ENCODE measurements at places on chromosomes 7 and 10.

- DNase-seq: no peak
These were observed 409.2 kb upstream of the ZMIZ1 start for GRCh38 chr10:78659598-78659967.

- no peak for DNase-seq
These were observed 159.5 kb downstream of the PRKAG2 start for GRCh38 chr7:151717415-151717814.

DNA sequence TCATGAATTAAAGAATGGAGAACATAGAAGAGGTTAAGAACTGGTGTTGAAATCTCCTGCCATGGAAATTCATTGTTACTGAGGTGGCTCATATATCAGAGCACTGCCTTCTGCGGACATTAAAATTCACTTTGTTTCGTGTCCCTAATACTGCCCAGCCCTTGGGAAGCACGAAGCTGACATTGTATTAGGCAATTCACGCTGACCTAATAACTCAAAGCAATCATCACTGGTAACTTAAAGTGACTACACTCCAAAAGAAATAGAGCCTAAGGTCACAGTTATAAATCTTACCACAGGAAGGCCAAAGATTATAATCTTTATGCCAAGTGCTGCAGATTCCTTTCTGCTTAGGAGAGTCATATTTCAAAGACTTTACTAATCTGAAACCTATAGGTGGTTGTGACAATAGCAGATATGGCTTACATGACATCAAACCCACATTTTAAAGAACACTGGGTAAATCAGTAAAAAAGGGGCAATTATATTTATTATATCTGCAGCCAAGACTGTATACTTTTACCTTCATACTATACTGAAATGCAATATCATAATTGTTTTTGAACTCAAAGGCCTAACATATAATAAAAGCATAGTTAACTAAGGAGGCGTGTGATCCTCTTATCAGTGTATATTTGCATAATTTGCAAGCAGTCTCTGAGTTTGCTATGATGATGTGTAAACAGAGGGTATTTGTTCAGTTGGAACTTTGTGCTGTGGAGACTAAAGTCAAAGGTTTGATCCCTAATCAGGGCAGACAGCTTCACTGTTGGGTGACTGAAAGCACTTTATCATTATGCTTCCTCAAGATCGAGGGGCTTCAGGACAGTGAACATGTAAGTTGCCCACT is 51.9 kb upstream of the CAPZA2 start:
- no peak for DNase-seq

DNA sequence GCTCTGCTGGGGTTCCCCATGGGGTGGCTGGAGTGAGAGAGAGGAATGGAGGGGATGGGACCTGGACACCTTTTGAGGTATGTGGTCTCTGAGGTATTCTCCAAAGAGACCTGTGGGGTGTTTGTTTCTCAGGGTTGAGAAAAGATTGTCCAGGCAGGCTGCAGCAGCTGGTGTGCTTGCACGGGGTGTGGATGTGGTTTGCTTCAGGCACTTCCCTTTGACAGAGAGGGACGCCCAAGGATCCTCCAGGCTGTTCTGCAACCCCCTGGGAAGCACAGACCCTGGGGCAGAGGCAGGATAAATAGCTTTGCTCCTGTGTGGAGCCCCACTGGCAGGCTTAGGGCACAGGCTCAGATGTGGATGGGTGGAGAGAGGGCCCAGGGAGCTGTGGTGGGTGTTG is 115.1 kb upstream of the AGK start:
- no peak for DNase-seq

GRCh38 chr7:95619921-95620320 is 23.6 kb upstream of the PDK4 start:
- DNase-seq: no peak

DNA sequence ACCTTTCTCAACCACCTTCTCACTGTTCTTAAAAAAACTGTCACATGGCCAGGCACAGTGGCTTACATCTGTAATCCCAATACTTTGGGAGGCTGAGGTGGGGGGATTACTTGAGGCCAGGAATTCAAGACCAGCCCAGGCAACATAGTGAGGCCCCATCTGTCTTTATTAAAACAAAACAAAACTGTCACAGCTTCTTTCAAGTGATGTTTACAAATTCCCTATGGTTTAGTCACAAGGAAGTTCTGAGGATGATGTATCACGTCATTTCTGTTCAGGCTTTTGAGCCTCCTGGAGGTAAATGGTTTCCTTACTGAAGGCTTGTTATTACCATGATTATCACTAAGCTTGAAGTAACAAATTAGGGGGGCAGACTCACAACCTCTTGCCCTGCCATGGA is 186.2 kb downstream of the CFTR start:
- DNase-seq: no peak

DNA sequence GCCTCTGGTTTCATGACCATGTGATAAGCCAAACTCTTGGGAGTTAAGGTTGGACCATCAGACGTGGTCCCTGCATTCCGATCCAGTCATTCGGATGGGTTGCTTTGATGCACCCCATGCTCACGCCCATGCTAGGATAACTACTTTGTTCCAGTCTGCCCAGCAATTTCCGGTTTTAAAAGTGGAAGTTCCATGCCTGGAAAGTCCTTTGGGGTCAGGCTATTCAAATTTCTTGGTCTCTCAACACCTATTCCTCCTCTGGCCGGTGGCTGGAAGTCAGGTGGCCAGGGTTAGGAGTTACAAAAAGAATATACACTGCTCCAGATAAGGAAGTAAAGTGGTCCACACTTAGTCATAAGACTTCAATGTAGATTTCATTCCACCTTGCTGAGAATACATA is 37.7 kb upstream of the HABP2 start:
- DNase-seq: no peak

- DNase-seq: no peak
These were observed 546.7 kb upstream of the LRRN3 start for GRCh38 chr7:110544194-110544593.

DNA sequence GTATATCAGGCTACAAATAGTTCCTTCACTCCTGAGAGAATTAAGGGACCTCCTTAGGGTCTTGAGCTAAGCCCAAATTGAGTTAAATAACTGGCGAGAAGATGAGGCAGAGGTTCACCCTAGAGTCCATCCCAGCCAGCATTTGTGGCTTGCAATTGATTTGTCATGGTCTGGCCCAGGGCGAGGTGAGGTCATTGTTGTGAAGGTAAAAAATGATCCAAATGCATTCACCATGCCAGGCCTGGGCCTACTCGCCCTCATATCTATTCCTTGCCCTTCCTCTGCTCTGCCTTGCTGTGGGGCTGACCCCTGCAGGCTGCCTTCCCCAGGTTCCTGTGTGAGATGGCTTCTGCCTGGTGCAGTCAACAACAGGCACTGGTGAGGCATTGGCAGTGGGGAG is 207.2 kb downstream of the ZNF365 start:
- DNase-seq: no peak

DNA sequence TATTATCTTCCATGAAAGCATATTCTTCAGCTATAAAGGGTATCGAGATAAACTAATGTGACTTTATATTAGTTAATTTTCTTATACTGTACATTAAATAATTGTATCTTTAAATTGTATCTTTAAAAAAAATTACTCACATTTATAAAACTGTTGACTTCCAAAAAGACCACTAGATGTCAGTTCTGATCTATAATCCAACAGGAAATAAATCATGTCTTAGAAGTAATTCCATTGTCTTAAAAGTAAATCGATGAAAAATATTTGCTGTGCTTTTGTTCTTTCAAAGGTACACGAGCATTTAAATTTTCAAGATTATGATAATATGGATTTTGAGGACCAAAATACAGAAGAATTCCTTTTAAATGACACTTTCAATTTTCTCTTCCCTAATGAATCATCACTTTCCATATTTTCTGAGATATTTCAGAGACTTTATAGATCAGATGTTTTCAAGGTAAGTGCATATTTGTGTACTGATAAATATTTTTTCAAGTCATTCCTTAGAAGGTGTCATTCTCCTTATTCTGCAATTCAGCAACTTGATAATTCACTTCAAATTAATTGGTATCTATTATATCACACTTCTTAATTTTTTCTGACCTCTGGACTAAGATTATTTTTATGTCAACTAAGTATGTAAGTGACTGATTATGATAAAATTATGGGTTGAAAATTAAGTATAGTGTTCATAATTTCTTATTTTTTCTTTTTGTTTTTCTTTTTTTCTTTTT is 138.5 kb downstream of the CPED1 start:
- DNase-seq: no peak

- no peak for DNase-seq
These were observed 6.3 kb downstream of the PITX3 start for GRCh38 chr10:102234888-102235597.

DNA sequence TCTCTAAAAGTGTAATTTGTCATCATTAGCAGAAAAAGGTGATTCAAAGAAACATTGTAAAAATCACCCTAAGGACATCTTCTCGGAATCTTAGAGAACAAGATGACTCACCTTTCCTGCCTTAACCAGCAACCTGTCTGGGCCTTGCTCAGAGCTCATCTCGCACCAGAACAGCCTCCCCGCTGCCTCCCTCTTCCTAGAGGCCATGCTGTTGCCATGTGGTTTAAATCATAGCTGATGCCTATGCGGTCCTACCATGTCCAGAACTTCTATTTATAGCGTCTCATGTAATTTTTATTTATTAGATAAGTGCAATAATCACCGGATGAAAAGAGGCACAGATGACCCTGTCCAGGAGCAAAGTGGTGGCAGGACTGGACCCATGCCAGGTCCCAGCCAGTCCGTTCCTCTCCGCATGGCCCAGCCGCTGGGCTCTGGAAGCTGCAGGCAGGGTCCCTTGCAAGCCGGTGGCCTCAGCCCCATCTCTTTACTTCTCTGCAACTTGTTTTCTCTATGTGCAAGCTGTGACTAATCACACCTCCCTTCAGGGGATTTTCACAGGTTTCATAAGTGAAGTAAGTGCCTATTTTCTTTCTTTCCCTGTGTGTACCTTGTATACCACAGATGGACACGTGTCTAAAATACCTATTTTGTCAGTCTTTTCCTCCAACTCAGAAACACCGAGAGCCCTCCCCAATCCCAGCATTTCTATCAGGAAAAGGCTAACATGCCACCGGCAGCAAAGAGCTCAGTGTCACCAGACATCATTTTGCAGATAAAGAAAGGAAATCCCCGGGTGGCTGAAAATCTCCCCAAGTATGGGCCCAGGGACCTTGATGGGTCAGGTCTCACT is 27.1 kb downstream of the KLF6 start:
- no peak for DNase-seq

- peak; percentile 47 for DNase-seq
These were observed 17.9 kb downstream of the SH3PXD2A start for GRCh38 chr10:103837370-103838069.

DNA sequence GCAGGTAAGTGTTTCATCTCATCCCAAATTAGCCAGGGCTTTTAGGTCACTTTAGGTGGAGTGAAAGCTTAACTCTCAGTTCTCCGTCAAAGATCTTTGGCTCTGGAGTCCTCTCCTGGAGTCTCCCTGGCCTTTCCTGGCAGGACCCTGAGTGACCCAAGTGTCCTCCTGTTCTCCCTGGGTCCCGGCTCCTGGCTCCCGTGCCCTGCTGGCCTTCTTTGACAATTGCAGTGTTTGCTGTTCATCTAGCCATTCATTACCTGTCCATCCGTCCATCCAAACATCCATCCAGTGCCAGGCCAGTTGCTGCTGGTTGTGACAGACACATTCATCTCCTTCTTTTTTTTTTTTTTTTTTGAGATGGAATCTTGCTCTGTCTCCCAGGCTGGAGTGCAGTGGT is 6.2 kb upstream of the TPST1 start:
- DNase-seq: peak; percentile 24

DNA sequence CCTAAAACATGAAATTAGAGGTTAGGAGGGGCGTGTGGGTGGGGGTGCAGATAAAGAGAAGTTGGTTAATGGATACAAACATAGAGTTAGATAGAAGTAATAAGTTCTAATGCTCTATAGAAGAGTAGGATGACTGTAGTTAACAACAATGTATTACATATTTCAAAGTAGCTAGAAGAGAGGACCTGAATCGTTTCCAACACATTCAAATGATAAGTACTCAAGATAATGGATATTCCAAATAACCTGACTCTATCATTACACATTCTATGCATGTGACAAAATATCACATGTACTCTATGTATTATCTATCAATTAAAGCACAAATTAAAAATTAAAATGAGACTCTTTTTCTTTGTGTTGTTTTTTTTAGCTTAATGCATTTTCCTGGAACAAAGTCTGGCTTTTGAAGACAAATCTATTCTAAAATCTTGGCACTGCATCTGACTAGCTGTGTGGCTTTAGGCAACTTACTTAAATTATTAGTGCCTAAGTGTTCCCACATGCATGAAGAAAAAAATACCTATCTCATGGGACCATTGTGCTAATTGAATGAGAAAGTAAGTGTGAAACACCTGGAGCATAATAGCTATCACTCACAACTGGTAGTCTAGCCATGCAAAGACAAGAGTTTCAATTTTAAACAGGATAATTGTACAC is 75.7 kb downstream of the SEMA3C start:
- no peak for DNase-seq

- no peak for DNase-seq
These were observed 127.8 kb downstream of the RNF216 start for GRCh38 chr7:5653661-5654060.

- no peak for DNase-seq
These were observed 65.2 kb downstream of the LYZL1 start for GRCh38 chr10:29353887-29354561.

GRCh38 chr10:116082206-116082605 is 190.8 kb downstream of the GFRA1 start:
- no peak for DNase-seq

GRCh38 chr7:21044913-21045568 is 258.4 kb upstream of the SP8 start:
- DNase-seq: no peak

DNA sequence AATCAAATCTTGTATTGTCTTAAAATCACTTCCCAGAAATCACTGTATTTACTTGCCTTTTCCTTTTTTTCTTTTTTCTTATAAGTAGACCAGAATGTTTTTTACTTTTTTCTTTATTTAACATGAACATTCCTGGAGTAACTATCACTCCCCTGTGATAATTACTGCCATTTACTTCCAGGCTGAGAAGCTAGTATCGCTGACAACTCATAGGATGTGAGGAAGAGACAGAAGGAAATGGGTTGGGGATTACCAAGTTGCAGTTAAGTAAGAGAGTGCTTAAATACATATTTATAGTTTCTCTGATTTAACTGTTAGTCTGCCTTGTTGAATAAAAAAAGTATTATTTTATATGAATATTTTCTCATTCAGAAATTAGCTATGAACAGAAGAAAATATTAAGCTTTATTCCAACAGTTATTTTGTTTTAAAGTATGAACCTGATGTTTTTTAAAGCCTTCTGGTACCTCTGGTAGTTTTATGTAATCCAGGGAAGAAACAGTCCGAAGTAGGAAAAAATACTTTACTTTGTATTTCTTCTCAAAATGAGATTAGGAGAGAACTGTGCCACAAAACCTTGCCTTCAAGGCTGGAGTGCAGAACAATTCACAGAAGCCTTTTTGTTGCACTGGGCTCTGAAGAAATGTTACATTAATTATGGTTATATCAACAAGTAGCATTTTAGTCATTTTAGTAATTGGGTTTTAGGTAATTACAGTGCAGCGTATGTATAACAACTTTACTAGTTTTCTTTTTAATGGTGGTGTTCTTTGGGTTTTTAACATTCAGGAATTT is 72.8 kb downstream of the SHOC2 start:
- DNase-seq: no peak

GRCh38 chr7:33873981-33874750 is 31.2 kb upstream of the BMPER start:
- no peak for DNase-seq

Data from sigmoid colon (tissue), 7 donors.